ENCODE measurements at places on chromosomes 3 and 15.

DNA sequence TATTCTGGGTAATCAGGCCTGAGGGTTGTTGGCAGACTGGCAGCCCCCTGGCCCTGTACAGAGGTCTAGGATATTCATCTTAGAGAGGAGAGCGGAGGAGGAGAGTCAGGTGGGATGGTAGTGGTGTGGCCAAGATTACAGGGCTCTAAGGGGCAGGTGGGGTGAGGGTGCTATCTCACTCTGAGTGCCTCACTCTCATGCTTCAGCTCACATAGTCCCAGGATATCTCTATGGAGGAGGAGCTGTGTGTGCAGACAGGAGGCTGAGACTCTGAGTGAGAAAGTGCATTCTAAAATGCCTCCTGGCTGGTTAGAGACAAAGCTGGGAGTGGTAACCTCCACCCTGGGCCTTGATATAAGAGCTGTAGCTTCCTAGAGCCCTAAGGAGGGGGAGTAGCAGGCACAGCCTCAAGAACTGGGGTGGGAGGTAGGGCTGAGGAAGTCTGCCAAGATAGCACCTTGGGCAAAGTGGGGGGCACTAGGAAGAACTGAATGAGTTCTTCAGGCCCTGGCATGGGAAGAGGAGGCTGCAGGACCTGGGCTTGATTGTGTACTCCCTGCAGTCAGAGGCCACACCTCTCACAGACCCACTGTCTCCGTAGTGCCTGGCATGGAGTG is 39.9 kb downstream of the CLSTN2 start:
- no peak for DNase-seq

DNA sequence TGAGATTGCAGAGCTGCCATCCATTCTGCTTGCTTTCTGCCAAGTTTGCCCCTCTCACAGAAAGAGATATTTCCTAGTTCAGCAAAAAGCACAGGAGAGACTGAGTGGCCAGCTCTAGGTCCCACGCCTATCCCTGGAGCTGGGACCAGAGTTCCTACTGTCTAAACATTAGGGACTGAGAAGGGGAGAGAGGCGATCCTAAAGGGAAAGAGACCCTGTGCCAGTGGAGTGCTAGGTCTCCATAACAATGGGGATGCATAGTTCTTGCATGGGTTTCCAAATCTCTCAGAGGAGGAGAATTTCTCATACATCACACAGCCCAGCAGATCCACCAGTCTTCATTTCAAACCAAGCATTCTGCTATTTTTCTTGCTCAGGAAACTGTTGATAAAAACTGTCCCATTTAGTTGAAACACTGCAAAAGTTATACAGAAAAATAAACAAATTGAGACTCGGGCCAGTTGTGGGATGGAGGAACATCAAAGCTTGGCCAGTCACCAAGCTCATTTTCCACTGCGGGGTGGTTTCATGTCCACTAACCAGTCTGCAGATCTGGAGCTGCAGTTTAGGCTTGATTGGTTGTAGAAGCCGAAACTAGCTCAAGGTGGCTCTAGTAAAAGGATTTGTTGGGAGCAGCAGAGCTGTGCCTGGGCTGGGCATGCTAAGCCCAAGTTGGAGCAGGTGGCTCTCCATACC is 62.7 kb downstream of the EEFSEC start:
- DNase-seq = no peak

GRCh38 chr3:79542-79941 is 117.0 kb upstream of the CHL1 start:
- no peak for DNase-seq

- peak; percentile 27 for DNase-seq
These were observed 35.7 kb downstream of the SACM1L start for GRCh38 chr3:45724911-45725310.

- DNase-seq = no peak
These were observed 433.1 kb upstream of the KCNMB2 start for GRCh38 chr3:178103140-178103539.

DNA sequence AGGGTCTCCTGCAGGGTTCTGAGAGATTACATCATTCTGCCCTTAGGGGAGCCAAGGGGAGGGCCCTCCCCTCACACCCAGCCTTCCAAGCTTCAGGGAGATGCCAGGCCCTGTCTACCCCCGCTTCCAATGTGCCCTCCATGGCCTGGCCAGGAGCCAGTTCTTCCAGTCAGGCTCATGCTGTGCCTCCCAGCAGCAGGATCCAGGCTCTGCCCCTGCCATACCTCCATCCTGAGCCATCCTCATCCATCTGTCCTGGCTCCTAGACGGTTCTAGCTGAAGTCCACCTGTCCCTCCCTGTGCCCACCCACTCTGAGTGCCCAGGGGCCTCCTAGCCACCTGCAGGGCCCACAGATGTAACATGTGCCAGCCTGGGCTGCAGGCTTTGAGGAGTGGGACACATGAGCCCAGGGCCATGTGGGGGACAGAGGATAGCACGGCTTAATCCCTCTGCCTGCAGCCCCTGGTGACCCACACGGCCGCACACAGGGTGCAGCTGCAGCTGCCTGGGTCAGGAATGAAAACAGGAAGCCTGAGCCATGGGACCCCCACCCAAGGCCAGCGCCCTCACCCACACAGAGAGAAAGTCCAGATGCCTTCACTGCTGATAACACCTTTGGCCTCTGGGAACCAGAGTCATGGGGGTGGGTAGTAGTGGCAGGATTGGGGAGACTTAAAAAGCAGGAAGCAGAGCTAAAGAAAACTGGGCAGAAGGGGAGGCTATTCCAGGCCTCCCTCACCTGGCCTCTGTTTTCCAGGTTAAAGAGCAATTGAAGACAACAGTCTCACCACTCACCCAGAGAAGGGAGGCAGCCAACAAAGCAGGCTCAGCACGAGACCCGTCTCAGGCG is 11.8 kb downstream of the PLCD1 start:
- no peak for DNase-seq

DNA sequence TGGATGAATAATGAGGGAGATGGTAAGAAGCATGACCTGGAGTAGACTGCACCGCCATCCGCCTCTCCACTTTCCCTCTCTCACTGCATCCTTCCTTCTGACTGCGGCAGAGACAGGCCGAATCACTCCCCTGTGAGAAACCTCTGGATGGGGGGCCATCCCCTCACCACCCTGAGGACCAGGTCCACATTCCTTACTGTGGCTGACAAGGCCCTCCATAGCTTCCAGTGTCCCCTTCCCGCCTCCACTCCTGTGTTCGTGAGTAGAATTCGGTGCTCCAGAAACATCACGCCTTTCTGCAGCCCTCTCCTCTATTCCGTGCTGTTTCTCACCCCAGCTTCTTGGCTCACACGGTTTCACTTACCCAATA is 2.8 kb downstream of the PIGZ start:
- no peak for DNase-seq

- no peak for DNase-seq
These were observed 67.5 kb upstream of the CORO2B start for GRCh38 chr15:68511073-68511991.

DNA sequence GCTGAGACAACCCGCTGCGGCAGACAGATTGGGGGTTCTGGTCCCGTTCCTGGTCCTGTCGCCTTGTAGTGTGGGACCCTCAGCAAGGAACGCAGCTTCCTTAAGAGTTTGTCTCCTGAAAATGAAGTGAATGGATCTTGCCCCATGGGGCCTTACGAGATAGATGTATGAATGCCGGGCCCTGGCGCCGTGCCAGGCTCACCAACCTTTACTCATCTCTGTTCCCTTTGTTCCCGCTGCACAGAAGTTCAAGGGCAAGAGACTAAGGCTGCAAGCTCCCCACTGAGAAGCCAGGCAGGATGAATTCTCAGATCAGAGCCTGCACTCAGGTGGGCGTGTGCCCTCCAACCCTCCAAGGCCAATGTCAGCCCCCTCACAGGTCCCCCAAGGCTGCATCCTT is 162.7 kb upstream of the IQSEC1 start:
- no peak for DNase-seq

- peak; percentile 39 for DNase-seq
These were observed 15.4 kb upstream of the BFSP2 start for GRCh38 chr3:133384331-133385027.

DNA sequence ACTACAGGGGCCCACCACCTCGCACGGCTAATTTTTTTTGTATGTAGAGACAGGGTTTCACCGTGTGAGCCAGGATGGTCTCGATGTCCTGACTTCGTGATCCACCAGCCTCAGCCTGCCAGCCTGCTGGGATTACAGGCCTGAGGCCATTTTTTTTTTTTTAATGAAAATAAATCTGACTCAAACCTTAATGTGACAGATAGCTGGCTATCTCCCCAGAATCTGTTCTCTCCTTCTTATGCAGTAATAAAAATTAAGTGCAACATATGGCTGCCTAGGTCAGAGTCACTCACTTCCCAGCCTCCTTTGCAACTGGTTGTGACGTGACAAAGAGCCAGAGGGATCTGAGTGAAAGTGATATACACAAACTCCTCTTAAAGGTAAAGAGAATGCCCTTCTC is 53.0 kb downstream of the ZNF148 start:
- no peak for DNase-seq

DNA sequence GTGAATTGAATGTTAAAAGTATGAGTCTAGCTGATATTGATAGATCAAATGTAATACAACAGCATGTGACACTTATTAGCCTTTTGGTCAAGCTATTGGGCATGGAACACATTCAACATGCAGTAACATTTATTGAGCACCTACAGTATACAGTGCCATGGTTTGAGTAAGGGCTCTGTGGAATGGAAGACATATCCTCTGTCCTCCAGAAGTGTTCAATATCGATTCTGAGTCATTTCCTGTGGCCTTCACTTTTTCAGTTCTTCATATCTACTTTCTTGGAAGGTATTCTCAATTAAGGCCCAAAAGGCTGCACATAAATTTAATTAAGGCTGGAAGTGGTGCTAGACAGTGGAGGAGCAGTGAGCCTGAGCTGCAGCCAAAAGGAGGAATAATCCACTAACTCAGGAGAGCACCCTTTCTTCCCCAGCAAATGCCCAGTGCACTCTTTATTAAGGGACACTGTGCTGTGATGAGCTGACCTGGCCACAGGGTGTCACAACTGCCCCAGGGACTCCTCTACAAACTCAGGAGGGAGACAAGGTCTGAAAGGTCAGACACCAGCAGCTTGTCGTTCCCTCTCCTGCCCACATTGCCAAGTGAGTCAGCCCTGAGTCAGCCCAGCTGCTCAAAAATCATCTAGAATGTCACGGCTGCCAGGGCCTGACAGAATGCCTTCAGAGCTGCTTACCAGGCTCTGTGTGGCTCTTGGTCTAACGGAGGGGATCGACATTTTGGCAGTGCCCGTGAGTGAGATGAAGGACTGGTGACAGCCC is 544.8 kb downstream of the AGBL1 start:
- DNase-seq = peak; percentile 52

GRCh38 chr3:13507247-13507569 is 27.1 kb downstream of the HDAC11 start:
- DNase-seq = no peak

- no peak for DNase-seq
These were observed 14.2 kb upstream of the HOMER2 start for GRCh38 chr15:82966671-82967071.
